ENCODE measurements at places on chromosomes 11 and 22. TPM values are rescaled to one million over a fixed set of nuclear protein-coding genes. Genes with fewer than 3 reads are reported as not detected.

DNA sequence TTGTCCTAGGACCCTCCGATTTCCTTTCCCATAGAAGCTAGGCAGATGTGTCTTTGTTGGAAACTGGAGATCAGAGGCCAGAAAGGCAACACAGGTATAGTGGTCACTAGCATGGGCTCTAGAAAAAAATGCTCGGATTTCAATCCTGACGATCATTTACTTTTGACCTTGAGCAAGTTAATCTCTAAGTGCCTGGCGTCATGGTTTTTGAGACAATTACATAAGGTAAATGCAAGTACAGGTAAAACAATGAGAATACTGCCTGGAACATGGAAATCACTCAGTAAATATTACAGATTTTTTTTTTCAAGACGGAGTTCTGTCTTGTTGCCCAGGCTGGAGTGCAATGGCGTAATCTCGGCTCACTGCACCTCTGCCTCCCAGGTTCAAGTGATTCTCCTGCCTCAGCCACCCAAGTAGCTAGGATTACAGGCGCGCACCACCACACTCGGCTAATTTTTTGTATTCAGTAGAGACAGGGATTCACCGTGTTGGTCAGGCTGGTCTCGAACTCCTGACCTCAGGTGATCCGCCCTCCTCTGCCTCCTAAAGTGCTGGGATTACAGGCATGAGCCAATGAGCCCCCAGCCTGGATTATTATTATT, 1.1 kb upstream of the DENND5A start:
- DNase-seq = no peak

HSPB2 gene
- total RNA-seq = not detected

FBLN1 gene
- total RNA-seq = 496 TPM

DNA sequence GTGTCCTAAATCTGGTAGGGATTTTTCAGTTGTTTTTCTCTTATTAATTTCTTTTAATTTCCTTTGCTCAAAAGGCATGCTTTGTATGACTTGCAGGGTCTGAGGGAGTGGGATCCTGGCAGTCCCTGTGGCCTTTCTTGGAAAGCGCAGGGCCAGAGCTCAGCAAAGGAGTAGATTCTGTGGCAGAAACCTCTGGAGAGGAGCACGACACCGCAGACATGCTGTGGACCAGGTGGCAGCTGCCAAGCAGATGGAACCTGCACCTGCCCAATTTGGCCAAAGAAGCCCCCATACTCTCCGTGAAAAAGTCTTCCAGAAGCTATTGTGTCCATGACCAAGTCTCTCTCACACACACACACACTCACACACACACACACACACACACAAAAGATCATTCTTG, 78.9 kb upstream of the FGF3 start:
- no peak for DNase-seq

PTPRJ gene
- total RNA-seq = 22.1 TPM

OR52A1 gene
- total RNA-seq = not detected

CASP1 gene
- total RNA-seq = 5.8 TPM

DNA sequence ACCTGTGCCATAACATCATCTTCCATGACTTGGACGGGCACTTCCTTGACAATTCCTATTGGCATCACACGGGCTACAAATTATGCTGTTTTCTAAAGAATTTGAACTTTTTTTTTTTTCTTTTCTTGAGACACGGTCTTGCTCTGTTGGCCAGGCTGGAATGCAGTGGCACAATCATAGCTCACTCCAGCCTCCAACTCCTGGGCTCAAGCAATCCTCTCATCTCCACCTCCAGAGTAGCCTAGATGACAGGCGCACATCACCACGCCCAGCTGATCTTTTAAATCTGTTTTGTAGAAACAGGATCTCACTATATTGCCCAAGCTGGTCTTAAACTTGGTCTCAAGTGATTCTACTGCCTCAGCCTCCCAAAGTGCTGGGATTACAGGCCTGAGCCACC, 3.3 kb upstream of the CRYBB3 start:
- no peak for DNase-seq

SERHL2 gene
- total RNA-seq = 4.4 TPM

DNA sequence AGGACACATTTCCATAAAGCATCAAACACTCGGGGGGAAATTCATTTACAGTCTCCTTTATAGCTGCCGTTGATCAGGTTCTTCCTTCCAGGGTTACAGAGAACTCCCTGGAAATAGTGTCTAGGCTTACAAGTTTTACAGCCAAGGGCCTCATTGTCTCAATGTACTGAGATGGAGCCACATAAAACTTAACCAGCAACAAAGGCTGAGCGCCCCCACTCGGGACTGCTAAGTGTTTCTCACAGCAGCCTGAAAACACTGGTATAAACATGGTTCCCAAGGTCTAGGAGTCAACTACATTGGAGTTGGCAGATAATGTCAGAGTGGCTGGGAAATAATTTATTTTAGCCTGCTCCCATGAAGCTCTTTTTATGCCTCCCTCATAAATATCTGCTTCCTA, 686.2 kb downstream of the OPCML start:
- DNase-seq = no peak

GRCh38 chr22:36773935-36774334, 2.0 kb downstream of the IFT27 start:
- no peak for DNase-seq

DNA sequence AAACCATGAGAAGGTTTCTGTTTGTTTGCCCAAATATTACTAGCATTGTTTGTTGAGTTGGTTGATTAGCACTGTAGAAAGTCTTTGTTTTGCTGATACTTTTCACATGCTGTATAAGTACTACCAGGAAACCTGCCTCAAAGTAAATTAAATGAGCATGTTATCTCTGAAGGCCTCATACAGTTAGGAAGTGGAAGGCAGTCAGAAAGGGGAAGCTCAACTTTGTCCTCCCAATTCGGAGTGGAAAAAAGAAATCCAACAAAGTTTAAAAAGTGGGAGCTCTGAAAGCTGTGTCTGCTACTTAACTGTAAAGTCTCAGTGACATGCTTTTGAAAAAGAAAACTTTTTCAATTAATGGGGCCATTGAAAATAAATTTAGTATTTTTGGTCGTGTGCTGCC, 188.3 kb upstream of the BLID start:
- DNase-seq = no peak

DNA sequence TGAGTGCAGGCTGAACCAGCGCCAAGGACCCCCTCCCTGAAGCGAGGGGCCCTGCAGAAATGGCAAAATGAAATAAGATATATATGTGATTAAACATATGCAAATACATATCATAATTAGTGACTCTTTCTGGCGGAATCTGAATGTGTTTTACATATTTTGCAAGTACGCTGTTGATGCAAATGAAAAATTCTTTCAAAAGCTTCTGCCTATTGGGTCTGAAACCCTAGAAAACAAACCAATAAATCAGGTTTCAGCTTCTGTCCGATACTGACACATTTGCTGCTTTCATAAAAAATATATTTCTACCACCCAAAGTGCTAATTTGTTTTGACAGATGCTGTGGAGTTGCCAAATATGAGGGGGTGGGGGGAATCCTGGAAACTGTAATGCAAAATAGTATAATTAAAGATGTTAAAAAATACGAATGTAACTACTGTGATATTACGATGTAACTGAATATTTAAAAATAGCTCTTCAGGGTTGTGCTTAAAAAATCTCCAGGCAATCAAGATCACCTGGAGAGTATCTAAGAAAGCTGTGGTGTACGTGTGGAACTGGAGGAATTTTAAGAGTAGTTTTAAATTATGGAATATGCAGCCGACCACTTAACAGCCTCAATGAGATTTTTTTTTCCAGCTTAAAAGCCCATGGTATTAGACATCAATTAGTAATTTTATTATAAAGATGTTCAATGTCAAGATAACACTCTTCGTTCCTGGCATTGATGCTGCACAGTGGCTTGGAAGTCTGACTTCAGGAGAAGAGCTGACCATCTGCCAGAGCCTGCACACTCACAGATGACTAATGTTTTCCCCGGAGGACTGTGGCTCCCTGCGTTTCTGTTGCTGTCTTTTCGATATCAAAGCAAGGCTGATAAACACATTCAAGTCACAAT, 122.2 kb upstream of the RCN1 start:
- peak; percentile 18 for DNase-seq

- DNase-seq = no peak
Measured at GRCh38 chr11:59724066-59724465, 10.4 kb upstream of the OR10V1 start.

GRCh38 chr11:81005595-81005994, 1564.8 kb upstream of the TENM4 start:
- DNase-seq = no peak

All from uterus (tissue), 4 donors.